Ovary (tissue), 10 donors: ENCODE measurements at places on chromosomes 1 and 21. TPM values are rescaled to one million over a fixed set of nuclear protein-coding genes. Genes with fewer than 3 reads are reported as not detected.

DNA sequence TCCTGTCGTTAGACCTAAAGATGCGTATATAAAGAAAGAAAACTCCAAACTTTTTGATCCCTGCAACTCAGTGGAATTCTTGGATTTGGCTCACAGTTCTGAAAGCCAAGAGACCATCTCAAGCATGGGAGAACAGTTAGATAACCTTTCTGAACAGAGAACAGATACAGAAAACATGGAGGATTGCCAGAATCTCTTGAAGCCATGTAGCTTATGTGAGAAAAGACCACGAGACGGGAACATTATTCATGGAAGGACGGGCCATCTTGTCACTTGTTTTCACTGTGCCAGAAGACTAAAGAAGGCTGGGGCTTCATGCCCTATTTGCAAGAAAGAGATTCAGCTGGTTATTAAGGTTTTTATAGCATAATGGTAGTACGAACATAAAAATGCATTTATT is 33.1 kb downstream of the MDM4 start:
- H3K27me3 ChIP-seq: no peaks in the 10 kb centered on the region
- DNase-seq: no peak
- H3K4me3 ChIP-seq: no peak overlapping the region
- no peaks in the 10 kb centered on the region for H3K4me1 ChIP-seq

GRCh38 chr21:32572574-32573420 is 12.5 kb downstream of the TCP10L start:
- no peaks in the 10 kb centered on the region for H3K27me3 ChIP-seq
- H3K36me3 ChIP-seq: no peaks in the 10 kb centered on the region
- H3K27ac ChIP-seq: no peak overlapping the region
- H3K4me1 ChIP-seq: peaks cover 3% of the 10 kb centered on the region
- no peak for DNase-seq

Gene KDF1
- total RNA-seq: 0.59 TPM

Gene FBLIM1
- 160 TPM for total RNA-seq

Gene C1orf210
- total RNA-seq: 0.51 TPM

DNA sequence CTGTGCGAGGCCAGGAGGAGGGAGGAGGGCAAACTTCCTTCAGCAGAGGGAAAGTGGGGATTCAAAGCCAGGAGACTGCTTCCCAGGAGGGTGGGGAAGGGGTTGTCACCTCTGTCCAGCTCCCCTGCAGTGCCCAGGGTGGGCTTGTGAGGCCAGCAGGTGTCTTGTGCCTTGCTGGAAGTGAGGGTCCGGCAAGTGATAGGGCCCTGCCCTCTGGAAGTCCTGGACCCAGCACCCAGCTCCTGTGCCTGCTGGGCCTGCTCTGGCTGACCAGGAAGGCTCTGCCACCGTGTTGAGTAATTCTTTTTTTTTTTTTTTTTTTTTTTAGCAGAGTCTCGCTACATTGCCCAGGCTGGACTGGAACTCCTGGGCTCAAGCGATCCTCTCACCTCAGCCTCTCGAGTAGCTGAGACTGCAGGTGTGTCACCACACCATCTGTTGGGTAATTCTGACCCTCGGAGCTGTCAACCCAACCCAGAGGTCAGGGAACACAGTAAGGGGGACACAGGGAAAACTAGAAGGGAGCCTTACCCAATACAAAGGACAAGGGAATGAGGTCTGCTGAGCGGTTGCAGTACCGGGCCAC is 1.0 kb downstream of the BEST4 start:
- H3K36me3 ChIP-seq: no peaks in the 10 kb centered on the region
- H3K27ac ChIP-seq: peak overlapping the region; percentile 80
- H3K4me1 ChIP-seq: peaks cover 5% of the 10 kb centered on the region
